WERI-Rb-1 (cell line): ENCODE measurements at places on chromosomes 6 and 20.
A peak's percentile ranks its signal among the peaks of the same experiment; 100 is the strongest.

DNA sequence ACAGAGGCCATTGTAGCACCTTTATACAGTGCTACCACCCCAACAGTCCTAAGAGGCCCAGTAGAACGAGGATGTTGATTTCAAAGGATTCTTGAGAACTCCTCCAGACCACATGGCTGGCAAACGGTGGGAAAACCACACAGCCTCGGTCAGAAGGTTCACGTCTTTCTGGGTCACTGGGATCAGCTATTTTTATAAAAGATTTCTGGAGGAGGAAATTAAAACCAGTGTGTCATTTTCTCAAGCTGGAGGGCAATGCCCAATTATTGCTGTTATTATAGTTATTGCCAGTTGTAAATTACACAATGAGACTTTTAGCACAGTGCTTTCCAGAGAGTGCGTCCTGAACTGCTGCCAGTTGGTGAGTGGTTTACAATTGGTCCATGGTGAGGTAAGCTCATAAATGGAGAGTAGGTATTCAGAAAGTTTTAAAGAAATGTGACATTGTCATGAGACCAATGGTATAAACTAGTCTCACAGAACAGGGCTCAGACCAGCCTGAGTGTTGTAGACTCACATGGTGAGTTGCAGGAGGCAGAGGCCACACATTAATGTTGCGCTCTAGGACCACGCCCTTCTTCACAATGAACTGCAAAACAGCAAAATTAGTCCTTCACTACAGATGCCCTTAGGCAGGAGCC lies 8.4 kb upstream of the PPP1R14C start:
- no peak for DNase-seq

DNA sequence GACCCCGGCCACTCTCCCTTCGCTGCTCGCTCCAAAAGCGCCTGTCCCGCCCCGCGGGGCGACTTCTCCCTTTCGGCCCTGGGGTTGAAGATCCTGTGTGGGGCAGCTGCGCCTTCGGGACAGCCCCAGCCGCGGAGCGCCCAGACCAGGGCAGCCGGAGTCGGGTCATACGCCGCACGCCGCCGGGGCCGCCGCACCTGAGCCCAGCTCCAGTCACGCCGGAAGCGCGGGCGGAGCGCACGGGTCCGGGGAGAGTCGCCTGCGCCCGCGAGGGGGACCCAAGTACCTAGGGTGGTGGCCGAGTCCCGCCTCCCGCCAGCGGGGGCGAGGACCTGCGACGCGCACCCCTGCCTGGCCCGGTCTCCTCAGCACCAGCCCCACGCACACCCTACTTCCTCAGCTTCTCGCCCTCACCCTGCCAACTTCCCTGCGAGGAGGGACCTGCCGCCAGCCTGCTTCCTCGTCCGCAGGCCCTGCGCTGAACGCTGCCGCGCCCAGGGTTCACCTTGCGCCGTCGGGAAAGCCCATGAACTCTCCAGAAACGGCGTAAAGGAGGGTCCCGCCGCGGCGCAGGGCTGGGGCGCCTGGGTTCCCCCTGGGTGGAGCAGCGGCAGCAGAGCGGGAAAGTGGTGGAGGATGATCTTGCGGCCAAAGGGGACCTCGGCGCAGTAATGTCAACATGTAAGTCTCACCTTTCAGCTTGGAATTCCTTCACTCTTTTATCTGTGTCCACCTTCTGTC lies at the start of gene ADGRG6:
ADGRG6 (plus strand) TSS at position 357 of the 741 bp plus-strand sequence; CDS start at position 680, 323 bp downstream.
- peak; percentile 58 for DNase-seq

- no peak for DNase-seq
Observed at GRCh38 chr6:158868122-158868480, 48.9 kb upstream of the EZR start.

DNA sequence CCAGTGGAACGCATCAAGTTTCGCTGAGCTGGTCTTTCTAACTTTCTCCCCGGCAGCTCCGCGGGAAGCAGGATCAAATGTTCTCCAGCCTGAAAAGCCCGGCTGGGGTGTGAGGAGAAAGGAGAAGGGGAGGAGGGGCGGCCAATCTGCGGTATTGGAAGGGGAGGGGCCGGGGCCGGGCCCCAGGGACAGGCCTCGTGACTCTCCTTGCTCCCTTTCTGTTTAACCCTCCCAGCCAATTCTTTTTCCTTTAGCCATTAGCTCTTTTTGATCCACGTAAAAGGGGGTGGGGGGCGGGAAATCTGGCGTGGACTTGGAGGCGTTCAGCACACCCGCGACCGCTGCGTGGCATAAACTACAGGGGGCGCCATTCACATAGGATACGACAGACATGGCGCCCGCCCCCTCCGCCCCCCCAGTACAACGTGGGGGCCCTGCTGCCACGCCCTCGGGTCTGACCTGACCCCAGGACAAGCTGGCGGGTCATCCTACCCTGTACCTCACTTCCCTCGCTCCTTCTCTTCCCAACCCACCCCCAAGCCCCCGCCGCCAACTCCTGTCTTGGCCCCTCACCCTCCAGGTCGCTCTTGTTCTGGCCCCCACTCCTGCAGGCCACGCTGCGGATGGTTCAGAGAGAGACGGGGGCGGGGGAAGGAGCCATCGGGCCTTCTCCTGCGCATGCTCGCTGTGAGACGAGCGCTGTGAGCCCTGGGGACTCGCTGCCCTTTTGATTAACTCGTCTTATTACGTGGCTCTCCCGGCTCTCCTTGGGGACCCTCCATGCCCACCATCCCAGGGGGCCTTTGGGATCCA lies 7.8 kb upstream of the MDGA1 start:
- DNase-seq: peak; percentile 97

GRCh38 chr20:25090492-25091429 lies 8.8 kb upstream of the VSX1 start:
- no peak for DNase-seq

DNA sequence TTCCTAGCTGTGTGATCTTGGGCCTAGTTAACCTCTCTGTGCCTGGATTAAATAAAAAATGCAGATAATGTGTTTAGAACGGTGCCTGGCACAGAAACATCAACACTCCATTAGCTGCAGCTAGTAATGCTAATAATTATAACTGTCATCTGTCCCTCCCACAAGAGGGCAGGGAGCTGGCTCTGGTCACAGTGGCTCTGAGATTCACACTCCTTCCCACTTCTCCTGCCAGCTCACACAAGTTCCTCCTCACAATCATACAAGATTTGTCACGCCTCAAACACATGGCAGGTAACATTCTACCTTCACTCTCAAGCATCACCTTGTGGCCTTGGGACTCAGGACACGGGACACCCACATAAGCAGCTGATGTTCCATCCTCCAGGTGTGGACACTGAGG lies 2.4 kb downstream of the ADA start:
- no peak for DNase-seq

- DNase-seq: no peak
Observed at GRCh38 chr6:73699676-73700459, 3.9 kb downstream of the CD109 start.

DNA sequence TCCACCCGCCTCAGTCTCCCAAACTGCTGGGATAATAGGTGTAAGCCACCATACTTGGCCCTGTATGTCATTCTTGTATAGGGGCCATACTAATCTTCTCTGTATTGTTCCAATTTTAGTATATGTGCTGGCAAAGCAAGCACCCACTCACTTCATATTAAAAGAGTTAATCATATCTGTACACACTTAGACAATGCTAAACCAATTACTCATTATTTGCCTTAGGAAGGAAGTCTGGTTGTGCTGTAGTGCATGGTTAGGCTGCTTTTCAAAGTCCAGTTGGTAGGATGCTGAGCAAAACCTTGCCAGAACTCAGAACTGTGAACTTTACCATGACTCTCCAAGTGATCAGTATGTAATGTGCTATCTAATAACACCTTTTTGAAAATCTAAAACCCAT lies 88.6 kb downstream of the LIN28B start:
- no peak for DNase-seq

GRCh38 chr6:26121141-26122004 lies 34.1 kb downstream of the HFE start:
- DNase-seq: no peak

GRCh38 chr6:44058617-44059358 lies 68.5 kb downstream of the MRPL14 start:
- DNase-seq: no peak

- DNase-seq: peak; percentile 74
Observed at GRCh38 chr6:79810871-79811270, 136.5 kb downstream of the ELOVL4 start.

DNA sequence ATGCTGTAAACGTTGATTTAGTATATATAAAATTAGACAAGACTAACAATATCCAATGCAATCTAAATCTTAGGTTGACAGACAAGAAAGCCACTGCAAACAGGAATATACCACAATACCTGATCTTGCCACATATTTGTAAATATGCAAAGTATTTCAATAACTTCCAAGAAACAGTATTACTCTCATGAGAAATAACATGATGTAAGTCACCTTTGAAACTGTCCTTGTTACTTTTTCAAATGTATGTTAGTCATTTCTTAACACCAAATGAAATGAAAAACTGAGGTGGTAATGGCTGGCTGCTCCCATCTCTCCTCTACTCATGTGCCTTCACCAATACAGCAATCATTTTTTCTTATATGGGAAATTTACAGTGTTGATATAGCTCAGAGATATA lies 118.7 kb downstream of the ATG5 start:
- DNase-seq: no peak

DNA sequence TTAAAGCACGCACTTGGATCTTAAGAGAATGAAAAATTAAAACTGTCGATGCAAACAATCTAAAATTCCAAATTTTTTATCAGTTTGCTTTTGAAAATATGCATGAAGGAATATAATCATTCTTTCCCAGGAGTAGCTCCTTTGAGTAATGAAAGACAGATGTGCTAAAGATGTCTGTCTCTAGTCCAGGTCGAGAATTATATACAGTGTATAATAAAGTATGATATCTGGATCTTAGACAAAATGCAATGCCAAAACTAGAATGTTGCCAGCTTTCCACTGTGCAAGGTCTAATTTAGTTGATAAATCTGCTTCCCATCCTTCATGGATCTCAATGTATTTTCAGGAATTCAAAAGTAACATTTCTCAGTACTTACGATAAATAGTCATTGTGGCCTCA lies 65.1 kb upstream of the ADGRG6 start:
- DNase-seq: no peak

DNA sequence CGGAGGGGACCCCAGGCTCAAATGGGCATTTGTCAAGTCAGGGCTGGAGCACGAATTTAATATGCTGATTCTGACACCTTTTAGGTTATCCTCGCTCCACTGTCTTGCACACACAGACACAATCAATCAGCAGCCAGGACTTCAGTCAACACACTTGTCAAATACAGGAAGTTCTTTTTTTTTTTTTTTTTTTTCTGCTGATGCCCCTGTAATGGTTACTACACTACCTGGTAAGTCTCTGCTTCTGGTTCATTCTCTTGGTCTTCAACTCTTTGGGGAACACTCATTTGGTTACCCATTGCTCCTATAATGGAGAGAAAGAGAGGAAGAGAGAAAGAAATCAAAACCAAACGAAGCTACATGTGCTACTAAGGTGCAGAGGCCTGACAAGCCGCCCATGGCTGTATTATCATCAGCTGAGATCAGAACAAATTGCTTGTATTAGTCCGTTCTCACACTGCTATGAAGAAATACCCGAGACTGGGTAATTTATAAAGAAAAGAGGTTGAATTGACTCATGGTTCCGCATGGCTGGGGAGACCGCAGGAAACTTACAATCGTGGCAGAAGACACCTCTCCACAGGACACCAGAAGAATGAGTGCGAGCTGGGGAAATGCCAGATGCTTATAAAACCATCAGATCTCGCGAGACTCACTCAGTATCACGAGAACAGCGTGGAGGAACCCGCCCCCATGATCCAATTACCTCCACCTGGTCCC lies 11.8 kb downstream of the BCAS1 start:
- no peak for DNase-seq

- no peak for DNase-seq
Observed at GRCh38 chr6:160355001-160355400, 6.8 kb downstream of the SLC22A3 start.

GRCh38 chr20:37240337-37241067 lies 21.1 kb downstream of the GHRH start:
- no peak for DNase-seq

- no peak for DNase-seq
Observed at GRCh38 chr20:47276251-47276650, 80.2 kb downstream of the ZMYND8 start.

GRCh38 chr20:33704197-33704924 lies 15.7 kb downstream of the PXMP4 start:
- no peak for DNase-seq

DNA sequence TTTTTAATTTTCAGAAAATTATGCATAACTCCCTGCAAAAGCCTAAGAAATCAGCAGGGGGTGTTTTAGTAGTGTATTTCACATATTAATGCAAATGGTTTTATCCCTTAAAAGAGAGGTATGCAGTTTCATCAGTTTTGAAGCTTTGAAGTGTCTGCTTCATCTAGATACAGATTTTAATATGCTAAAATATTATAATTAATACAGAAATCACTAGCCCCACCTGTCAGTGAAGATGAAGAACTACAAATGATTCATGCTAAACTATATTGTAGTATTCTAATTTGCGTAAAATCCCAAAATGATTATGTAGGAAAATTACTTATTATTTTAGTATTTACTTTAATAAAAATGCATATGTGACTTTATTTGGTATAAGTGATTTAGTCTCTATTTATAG lies 2.9 kb upstream of the TFB1M start:
- DNase-seq: no peak

DNA sequence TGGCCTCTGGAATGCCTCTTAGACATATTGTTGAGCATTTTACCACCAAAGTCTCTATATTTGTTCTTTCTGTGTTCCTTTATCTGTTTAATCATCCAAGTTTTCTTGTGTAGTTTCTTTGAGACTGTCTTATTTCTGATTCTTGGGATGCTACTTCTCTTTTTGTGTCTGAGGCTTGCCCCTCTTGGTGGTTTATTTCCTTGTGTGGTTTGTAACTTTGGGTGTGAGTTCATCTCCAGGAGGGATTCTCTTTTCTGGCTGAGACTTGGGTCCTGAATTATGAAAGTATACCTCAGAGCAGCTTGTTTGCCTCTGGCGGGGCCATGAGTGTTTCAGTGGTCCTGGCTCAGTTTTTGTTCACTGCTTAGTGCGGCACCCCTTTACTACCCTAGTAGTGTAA lies 33.9 kb downstream of the PPARD start:
- no peak for DNase-seq

DNA sequence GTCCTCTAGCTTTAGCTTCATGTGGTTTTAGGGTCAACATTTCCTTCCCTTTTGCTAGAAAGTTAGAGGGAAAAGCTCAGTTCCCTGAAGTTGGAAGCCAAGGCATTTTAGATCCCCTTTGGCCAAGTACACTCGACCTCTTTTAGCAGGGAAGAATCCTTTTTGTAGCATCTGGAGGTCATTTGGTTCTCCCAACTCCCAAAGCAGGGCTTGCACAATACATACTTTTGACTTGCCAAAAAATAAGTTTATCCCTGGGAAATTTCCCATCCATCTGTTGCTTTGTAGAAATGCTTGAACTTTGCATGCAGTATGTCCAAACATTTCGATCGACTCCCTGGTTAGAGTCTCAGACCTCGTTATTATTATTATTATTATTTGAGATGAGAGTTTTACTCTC lies 4.6 kb upstream of the EDEM2 start:
- DNase-seq: no peak

- DNase-seq: no peak
Observed at GRCh38 chr6:109170333-109170732, 75.0 kb downstream of the CEP57L1 start.

GRCh38 chr6:39818695-39819094 lies 26.5 kb downstream of the DAAM2 start:
- DNase-seq: no peak
